ENCODE measurements at places on chromosomes 5 and 9.
A peak's percentile ranks its signal among the peaks of the same experiment; 100 is the strongest.

DNA sequence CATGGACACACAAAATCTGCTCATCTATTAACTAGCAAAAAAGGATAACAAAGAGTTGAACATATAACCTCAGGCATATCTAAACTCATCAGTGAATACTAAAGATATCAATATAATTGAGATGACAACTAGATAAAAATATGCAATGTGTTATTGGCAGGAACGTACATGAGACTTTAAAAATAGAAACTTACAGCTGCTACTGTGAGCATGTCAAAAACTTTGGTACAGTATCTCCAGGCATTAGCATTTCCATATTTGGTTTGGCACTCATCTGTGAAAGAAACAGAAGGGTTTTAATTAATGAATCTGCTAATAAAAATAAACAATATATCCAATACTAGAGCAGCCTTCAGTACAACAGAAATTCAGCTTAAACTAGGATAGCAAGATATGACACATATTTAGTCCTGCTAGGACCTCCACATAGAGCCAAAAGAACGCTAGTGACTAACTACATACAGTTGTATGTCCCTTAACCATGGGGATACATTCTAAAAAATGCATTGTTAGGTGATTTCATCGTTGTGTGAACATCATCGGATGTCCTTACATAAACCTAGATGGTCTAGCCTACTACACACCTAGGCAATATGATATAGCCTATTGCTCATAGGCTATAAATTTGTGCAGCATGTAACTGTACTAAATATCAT lies 10.5 kb upstream of the SCAI start:
- no peak for DNase-seq

GRCh38 chr9:132583584-132584304 lies 1.3 kb downstream of the BARHL1 start:
- no peak for DNase-seq

GRCh38 chr5:167763772-167764171 lies 527.7 kb upstream of the WWC1 start:
- DNase-seq: no peak

GRCh38 chr9:32350682-32351081 lies 33.8 kb upstream of the ACO1 start:
- no peak for DNase-seq

DNA sequence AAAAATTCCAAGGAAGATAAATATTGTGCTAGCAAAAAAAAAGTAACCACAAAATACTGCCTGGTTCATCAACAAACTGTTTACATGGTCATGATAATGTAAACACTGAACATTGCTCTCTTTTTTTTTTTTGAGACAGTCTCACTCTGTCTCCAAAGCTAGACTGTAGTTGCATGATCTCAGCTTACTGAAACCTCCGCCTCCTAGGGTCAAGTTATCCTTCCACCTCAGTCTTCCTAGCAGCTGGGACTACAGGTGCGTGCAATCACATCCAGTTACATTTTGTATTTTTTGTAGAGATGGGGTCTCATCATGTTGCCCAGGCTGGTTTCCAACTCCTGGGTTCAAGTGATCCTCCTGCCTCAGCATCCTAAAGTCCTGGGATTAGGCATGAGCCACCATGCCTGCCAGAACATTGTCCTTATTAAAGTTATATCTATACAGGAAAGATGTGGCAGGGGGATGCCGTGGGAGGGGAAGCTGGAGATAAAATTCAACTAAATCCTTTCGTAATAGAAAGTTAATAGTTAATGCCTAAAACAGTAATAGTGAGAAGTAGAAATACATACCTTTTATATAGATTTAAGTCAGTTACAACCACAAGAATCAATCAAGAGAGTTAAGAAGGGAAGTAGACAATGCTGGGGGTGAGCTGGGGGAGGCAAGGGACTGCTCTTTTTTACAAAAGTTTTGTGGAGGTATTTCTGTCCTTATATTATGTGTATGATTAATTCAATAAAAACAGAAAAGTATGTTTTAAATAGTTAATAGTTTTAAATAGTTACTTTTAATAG lies 52.3 kb downstream of the RGMB start:
- DNase-seq: no peak

GRCh38 chr5:173202266-173202875 lies 32.6 kb downstream of the NKX2-5 start:
- DNase-seq: peak; percentile 69

DNA sequence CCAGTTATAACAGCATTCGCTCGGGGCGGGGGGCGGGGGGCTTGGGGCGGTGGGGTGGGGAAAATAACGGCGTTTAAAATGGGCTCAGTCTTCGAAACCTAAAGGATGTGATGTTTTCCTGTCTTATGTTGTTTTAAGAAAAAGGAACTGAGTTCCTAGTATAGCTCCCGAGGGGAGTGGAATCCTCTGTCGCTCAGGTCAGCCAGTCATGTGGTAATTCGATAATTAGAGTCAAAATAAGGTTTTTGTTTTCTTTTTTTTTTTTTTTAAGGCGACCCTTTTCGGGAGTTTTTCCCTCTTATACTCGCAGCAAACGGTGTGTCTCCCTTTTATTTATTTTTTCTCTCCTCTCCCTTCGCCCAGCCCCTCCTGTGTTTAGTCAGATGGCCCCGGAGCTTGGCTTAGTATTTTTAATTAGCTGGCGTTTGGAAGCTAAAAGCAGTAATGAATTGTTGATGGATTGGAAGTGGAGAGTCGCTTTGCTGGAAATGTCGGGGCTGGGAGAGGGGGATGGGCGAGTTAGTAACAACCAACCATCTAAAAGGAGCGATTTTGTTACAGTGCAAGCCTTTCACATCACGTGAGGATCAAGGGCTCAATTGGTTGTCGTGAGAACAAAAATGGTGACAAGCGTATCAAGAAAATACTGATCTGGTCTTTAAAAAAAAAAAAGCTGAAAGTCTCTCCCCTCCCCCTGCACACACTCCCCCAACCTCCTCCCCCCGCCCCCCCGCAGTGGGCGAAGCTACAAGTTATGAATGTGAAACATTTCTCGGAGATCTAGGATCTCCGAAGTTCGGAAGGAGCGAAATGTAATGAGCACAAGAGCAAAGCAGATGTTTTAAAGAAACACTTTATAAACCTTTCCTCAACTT lies 714 bp upstream of the ZNF608 start:
- peak; percentile 77 for DNase-seq

DNA sequence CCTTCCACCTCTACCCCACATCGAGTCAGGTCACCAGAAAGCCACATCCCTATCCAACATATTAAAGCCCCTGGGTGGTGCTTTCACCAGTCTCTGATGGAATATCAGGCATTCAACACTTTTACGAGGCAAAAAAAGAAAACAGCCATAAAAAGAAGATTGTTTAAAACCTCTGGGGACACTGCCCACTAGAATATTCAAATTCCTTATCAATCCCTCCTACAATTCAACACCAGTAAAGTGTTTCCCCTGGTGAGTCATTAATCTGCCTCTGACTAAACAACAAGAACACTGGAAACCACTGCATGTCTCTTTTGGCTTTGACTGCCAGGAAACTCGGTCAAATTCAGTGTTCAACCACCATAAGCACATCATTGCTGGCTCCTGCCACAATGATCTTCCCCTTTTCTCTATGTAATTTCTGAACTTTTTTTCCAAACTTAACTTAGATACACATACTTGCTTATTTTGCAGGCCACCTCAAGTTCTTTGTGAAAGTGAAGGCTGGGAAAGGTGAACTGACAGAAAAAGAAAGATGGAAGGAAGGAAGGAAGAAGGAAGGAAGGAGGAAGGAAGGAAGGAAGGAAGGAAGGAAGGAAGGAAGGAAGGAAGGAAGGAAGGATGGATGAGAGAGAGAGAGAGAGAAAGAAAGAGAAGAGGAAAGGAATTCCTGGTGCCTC lies 105.3 kb downstream of the PAX5 start:
- DNase-seq: no peak

DNA sequence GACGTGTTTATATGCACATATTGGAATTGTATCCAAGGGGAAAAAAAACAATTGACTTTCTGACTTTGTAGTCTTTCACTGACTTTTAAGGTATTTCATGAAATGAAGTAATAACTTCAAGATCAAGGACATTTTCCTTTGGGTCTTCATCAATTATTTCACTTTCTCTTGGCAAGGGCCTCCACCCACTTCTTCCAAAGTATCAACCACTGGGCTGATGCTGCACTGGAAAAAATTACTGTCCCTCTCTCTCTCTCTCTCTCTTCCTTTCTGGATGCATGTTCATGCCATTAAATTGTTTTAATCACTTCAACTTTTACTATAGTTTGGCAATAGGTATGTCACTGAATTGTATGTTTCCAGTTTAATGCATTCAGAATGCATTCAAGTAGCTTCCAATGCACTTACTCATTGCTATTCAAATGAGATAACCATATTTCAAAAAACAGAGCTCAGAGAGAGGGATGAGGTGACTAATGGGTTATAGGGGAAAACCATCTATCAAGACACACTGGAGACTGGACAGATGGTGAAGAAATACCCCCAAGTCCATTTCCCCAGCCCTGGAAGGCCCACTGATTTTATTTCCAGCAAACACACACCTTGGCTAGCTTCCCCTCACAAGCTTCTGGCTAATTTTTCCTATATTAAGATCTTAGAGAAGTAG lies 585.3 kb downstream of the EBF1 start:
- no peak for DNase-seq
